Fibroblast of upper back skin (primary cell): ENCODE measurements at places on chromosomes 3 and 15.
A peak's percentile ranks its signal among the peaks of the same experiment; 100 is the strongest.

DNA sequence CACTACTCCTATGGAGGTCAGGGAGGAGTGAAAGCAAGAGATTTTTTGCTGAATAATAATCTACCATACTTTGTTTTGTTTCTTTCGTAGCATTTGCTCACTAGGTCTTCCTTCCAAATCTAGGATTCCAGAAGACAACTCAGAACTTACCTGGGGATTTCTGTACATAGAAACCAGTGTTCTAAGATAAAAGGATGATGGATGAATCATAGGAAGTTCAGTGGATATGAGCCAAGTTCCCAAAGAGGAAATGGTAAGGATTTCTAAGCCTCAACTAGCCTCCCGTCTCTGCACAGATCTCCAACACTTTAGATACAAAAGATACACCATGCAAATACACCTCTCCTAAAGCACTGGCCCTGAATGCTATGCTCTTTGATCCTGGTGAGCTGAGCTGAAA, 283.9 kb downstream of the TAFA4 start:
- no peak for DNase-seq

DNA sequence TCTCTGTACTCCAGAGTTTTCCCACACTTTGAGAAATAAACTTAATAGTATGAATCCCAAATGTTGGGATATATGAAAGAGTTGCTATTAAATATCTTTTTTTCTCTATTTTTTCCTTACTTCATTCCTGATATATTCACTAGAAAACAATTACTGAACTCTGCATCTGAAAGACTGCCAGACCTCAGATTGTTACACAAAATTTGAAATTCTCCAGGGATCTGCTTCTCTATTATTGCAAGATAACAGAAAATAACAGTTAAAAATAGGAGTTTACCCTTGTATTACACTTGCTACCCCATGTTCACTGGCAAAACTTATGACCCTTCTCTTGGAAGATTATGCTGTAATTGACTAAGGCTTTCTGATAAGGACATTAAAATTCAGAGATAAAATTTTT, 11.7 kb upstream of the P3H2 start:
- peak; percentile 59 for DNase-seq

GRCh38 chr3:141875893-141876380, 506 bp upstream of the ATP1B3 start:
- DNase-seq, result peak; percentile 53

DNA sequence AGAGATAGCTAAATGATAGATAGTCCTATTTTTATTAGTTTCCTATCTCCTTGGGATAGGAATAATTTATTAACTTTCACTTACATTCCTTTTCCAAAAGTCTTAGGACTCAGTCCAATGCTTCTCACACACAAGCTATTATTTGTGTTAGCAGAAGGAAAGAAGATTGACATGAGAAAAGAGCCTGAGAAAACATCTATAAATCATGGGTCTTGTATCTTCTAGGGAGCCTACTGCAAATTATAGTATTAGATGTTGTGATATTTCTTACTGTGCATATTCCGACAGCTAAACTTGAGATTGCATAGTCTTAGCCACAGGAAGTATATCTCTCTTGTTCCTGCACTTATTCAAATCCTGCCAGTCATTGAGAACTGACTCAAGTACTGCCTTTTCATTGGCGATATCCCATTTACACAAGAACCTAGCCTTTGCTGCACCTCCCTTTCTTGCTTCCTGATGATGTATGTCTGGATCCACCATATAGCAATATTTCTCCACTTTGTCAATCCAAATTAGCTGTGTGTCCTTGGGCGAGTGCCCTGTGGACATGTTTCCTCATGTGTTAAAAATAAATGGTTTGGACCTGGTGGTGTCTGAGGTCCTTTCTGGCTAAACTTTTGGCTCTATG, 245.1 kb upstream of the LMCD1 start:
- DNase-seq, result no peak

GRCh38 chr3:35549690-35550089, 89.6 kb upstream of the ARPP21 start:
- no peak for DNase-seq

DNA sequence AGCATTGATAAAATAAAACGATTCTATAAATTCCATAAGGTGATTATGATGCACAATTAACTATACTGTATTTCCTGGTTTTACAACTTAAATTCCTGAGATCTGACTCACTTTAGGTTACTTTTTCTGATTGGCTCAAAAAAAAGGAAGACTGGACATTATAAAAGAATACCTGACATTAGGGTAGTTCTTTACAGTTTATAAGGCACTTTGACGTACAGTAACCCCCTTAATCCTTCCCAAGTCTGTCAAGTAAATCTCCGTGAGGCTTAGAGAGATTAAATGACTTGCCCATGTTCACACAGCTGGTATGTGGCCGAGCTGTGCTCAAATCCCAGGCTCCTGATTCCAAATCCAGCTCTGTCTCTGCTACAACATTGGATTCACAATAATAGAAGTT, 1.0 kb upstream of the SLTM start:
- DNase-seq, result peak; percentile 6

GRCh38 chr3:57402675-57403074, 110.2 kb upstream of the ASB14 start:
- DNase-seq, result no peak

GRCh38 chr3:69020424-69020823, 6.9 kb upstream of the EOGT start:
- DNase-seq, result no peak

GRCh38 chr15:57662802-57663201, 43.7 kb upstream of the POLR2M start:
- no peak for DNase-seq

GRCh38 chr3:197398286-197398878, 100.0 kb upstream of the DLG1 start:
- no peak for DNase-seq

- no peak for DNase-seq
These were observed at the start of gene SCG5 for GRCh38 chr15:32641517-32642059. Gene SCG5, plus strand, starts transcription at chr15:32641710. Its CDS starts 1,883 bp downstream, at chr15:32643593.

- DNase-seq, result no peak
These were observed 336.7 kb upstream of the TRIM42 start for GRCh38 chr3:140341203-140341602.

DNA sequence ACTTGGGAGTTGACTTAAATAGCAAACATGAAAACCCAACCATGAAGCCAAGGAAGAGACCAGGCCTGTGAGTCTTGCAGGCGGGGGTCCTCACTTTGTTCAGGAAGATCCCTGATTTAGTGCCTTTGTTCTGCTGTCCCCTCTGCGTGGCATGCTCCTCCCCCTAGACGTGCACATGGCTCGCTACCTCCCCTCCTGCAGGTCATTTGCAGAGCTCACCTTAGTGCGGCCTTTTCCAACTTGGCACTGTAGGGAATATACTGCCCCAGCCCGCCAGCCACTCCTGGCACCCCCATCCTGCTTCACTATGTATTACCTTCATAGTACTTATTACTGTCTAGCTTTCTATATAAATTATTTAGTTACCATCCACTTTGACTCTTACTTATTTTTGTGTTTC, 18.3 kb downstream of the GXYLT2 start:
- no peak for DNase-seq

- DNase-seq, result no peak
These were observed 1032.8 kb upstream of the EPHA6 start for GRCh38 chr3:95781598-95781997.

GRCh38 chr15:64875641-64876223, 34.0 kb downstream of the PLEKHO2 start:
- DNase-seq, result no peak

- no peak for DNase-seq
These were observed 121.6 kb downstream of the RASA2 start for GRCh38 chr3:141608438-141608837.

GRCh38 chr3:11238060-11238459, 34.1 kb upstream of the ATG7 start:
- peak; percentile 92 for DNase-seq

- DNase-seq, result no peak
These were observed 79.0 kb downstream of the NAALADL2 start for GRCh38 chr3:174938102-174938501.

GRCh38 chr3:177832880-177833279, 635.6 kb upstream of the TBL1XR1 start:
- no peak for DNase-seq

DNA sequence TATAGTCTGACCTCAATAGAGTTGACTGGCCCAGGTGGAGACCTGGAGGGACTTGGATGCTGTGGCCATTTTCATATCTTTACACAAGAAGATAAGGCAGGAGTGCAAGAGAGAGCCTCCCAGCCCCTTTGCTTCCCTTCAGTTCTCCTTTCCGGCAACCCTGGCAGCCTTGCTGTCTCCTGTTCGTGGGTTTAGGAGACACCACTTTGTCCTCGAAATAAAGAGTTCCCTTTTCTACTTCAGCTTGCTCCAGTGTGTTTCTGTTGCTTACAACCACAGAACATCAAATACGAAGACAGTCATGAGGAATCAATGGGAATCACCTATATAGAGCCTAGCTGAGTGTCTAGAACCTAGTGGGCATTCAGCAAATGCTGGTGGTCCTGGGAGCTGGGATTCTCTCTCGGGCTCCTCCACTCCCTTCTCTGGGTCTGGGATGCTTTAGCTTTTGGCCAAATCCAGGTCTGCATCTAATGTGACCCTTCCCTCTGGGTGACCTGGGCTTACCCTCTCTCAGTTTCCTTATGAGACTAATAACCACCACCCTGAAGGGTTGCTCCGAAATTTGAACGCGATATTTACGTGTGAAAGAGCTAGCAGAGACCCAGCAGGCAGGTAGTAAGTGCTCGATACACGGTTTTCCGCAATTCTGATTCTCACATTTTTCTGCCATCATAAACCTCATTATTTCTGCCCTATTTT, 44.5 kb downstream of the PCSK6 start:
- DNase-seq, result no peak

- DNase-seq, result peak; percentile 4
These were observed 9.8 kb upstream of the OR5K4 start for GRCh38 chr3:98343647-98344507.

DNA sequence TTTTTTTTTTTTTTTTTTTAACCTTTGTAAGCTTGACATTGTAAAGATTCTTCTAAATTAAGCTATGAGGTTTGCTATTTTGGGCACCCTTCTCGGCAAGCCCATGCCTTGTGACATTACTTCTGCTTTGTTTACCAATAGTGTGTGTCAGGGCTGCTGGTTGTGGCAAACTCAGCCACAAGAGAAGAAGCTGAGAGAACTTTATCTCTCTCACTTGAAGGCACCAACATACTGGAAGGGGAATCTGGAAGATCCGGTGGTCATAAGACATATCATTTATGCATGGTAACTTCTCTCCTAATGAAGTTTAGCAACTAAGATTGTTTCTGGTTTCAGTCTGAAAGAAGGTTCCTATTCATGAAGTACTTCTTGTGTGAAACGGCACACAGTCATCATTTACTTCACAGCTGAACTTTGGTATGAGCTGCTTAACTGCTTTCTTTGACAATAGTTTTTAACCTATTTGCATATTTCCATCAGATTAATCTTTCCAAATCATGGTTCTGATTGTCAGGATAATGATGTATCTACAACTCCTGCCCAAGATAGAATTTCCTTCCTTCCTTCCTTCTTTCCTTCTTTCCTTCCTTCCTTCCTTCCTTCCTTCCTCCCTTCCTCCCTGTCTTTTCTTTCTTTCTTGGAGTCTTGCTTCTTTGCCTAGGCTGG, 189.3 kb downstream of the NFKBIZ start:
- no peak for DNase-seq

- no peak for DNase-seq
These were observed 12.4 kb downstream of the USP4 start for GRCh38 chr3:49327485-49327884.

GRCh38 chr15:68188647-68189046, 16.5 kb downstream of the CALML4 start:
- no peak for DNase-seq

DNA sequence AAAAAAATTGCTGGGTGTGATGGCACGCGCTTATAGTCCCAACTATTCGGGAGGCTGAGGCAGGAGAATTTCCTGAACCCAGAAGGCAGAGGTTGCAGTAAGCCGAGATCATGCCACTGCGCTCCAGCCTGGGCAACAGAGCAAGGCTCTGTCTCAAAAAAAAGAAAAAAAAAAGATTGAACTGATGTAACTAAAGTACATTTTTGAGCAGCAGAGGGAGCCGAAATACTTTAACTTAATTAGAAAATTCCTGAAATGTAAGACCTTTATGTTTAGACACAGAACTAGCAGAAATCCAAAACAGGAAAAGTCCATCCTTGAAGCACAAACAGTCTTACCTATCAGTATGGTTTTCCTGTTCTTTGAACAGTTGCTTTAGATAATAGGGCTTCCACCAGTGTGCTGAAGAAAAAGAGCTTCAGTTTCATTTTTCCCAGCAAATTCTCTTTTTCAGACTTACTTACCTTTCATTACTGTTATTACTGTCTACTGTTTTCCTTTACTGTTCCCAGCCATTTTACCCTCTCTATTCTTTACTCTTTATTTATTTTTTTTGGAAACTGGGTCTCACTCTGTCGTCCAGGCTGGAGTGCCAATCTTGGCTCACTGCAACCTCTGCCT, 33.4 kb upstream of the ZNF609 start:
- DNase-seq, result peak; percentile 54

DNA sequence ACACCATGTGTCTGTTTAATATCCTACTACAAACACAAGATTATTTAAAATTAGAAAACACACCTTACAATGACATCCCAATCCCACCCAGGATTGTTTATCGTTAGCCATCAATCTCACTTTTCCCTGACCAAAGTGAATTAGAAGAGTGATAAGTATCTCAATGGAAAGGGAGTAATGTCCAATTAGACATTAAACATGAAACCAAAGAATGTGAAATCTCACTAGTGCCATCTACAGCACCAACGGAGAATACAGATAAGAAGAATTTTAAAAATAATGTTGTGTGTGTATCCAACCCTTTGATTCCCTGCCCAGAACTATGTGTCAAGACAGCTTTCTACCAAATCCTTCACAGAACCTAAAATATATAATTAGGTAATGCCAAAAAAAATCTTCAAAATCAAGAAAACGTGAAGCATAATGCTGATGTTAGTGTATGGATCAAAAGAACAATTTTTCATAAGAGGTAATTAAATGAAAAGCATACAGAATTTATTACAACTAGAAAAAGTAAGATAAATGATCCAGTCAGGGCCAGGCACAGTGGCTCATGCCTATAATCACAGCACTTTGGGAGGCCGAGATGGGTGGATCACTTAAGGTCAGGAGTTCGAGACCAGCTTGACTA, 64.2 kb downstream of the SCAPER start:
- peak; percentile 43 for DNase-seq

DNA sequence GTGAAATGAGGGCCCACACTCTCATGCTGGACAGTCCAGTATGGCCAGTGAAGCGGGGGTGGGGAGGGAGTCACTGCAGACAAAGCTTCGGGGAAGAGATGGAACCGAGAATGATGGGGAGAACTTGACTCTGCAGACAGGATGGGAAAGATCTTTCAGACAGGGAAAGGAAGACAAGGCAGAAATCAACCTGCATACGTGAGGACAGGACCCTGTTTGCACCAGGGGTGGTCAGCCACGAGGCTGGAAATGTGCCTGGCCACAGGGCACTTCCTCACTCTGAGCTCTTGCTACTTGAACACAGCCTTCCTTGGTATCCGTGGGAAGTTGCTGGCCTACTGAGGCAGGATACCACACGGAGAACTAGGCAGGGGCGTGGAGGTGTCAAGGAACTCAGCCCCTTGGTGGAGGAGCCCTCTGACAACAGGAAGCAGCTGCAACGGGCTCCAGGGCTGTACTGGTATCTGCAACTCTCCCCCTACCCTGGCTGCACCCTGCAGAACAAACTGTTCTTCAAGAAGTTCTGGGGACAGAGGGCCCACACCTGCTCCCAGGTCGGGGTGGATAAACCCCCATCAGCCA, 9.3 kb upstream of the SRP14 start:
- DNase-seq, result no peak

- DNase-seq, result no peak
These were observed 117.9 kb downstream of the MITF start for GRCh38 chr3:69856965-69857705.
